ENCODE measurements at places on chromosomes 5 and 9.

DNA sequence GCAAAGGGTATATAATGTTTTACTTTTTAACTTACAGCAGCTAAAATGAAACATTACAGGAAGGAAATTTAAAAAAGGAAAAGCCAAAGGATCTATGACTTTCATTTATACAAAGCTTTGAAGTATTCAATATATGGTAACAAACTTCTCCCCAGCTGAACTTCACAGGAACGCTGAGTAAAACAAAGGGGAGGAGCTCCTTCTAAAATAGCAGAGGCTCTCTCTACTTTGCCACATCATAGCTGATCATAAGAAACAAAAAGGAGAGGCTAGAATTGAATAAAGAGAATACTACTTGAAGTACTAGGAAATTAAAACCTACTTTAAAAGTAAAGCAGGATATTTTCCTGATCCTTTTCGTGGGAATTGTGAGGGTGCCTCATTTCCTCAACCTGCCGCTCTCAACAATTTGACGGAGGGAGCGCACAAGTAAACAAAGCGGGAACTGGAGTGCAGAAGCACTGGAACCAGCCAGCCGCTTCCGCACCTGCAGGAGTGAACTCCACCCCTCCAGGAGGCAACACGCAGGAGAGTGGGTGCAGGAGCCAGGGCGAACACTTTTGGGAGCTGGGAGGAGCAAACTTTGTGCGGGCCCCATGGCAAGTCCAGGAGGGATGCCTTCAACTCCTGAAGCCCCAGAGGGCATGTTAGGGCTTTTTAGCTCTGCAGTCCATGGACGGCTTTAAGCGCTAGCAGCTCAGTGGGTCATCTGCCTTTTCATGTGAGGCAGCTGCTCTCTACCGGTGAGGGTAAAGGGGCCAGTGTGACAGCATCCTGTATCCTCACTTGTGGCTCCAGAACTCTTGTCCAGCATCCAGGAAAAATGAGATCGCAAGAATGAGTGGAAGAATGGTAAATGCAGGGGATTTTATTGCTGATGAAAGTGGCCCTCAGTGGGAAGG lies 757.4 kb downstream of the PTPRD start:
- no peak for DNase-seq

GRCh38 chr9:114864471-114864870 lies 58.6 kb upstream of the TNFSF15 start:
- DNase-seq, result no peak

DNA sequence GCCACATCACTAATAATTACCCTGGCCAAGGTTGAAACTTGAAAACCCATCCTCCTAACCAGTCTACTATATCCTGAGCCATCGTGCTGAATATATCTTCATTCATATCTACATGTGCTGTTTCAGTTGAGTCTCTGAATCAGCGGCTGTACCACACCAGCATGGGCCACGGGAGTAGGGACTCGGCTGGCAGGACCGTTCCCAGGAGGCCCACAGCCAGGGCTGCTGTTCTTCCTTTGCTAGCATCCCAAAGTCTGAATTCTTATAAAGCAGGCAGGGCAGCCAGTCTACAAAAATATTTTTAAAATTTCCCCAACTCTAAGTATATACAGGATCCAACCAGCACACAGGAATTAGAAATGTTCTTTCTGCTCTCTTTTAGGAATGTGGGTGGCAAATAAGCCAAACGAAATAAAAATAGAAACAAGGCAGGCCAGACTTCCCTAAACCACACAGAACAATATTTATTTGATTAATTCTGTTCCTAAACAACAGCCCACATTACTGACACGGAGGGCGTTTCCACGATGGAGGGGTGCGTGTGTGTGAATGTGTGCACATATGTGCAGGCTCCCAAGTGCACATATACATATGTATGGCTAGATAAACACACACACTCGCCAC lies 42.8 kb upstream of the EQTN start:
- no peak for DNase-seq

DNA sequence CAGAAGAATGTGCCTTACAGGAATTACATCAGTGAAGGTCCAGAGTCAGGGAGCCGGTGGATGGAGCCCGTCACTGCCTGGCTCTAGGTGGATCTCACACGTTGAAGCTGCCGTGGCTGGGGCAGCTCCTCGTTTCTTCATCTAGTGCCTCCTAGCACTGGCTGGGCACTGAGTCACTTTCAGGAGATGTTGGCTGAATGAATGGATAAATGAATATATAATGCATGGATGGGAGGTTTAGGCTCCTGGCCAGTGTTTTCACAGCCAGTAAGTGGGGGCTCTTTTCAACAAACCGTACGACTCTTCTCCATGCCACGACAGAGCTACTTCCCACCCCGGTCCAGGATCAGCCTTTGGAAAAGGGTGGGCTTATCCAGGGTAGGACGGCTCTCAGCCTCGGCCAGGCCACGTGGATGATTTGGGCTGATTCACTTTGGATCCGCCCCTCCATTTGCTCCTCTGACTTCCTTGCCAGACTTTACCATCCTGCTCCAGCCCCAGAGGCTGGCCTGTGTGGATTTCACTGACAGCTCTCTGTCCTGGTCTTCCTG lies 1.3 kb upstream of the SH3PXD2B start:
- DNase-seq, result no peak

DNA sequence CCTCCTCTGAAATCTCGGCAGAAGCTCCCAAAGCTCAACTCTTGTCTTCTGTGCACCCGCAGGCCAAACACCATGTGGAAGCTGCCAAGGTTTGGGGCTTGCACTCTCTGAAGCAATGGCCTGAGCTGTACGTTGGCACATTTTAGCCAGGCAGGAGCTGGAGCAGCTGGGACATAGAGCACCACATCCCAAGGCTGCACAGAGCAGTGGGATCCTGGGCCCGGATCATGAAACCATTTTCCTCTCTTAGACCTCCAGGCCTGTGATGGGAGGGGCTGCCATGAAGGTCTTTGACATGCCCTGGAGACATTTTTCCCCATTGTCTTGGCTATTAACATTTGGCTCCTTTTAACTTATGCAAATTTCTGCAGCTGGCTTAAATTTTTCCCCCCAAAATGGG lies 567.1 kb upstream of the ZNF608 start:
- no peak for DNase-seq

DNA sequence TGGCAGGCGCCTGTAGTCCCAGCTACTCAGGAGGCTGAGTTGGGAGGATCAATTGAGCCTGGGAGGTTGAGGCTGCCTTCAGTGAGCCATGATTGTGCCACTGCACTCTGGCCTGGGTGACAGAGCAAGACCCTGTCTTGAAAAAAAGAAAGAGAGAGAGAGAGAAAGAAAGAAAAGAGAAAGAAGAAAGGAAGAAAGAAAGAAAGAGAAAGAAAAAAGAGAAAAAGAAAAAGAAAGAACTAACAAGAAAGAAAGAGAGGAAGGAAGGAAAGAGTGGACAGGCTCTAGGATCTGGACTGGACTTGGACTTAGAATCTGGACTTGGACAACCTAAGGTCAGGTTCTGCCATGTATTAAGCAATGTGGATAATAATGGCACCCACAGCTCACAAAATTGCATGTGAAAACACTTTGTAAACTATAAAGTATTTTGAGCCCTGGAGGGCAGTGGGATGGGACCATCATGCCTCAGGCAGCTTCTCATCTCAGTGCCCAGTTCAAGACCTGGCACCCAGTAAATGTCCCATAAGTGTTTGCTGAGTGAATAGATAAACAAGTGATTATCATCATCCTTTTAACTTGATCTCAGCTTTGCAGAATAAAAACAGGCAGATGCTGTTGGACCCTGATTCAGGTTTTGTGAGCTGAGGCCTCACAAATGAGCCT lies 12.8 kb upstream of the PHF19 start:
- DNase-seq, result no peak

DNA sequence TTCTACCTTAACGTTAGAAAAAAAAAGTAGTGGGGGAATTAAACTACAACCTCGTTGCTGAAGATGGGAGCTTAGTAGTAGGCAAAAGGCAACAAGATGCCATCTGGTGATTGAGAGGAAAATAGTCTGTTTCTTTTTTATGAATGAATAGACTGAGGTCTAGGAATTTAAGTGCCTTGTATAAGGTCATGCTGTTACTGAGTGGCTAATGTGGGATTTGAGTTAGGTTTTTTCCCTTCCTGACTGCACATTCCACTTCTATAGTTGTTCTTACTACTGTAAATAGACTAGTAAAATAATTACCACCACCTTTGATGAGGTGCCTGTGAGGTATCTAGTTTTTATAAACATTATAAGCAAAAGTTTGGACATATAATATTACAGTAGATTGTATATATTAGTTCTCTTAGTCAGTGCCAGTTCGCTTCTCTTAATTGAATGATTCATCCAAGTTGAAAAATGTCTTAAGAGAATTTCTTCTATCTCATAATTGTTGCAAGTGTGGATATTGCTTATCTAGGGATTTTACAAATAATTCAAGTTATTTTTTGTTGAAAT lies 19.1 kb downstream of the FSD1L start:
- no peak for DNase-seq

- DNase-seq, result no peak
Measured at GRCh38 chr5:1546556-1546955, 22.8 kb upstream of the LPCAT1 start.

GRCh38 chr5:133789428-133789827 lies 177.1 kb upstream of the FSTL4 start:
- no peak for DNase-seq
